ENCODE measurements at places on chromosomes 4 and X.

- DNase-seq, result no peak
Measured at GRCh38 chr4:93469560-93469959, 359.0 kb upstream of the ATOH1 start.

DNA sequence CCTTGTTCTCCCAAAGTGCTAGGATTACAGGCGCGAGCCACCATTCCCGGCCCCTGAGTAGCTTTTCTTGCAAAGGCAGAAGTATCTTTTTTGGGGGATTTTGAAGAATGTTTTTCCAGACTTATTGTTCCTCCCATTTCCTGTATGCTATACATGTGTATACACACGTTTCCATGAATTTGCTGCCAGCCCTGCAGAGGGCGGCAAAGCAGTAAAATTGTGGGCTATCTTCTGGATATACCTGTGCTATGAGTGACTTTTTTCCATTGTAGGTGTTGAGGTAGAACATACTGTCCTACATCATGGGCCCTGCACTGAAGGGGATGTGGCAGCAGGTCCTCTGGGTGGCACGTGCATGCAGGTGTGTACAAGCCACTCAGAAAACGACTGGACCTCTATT is 16.9 kb upstream of the MED28 start:
- no peak for DNase-seq

DNA sequence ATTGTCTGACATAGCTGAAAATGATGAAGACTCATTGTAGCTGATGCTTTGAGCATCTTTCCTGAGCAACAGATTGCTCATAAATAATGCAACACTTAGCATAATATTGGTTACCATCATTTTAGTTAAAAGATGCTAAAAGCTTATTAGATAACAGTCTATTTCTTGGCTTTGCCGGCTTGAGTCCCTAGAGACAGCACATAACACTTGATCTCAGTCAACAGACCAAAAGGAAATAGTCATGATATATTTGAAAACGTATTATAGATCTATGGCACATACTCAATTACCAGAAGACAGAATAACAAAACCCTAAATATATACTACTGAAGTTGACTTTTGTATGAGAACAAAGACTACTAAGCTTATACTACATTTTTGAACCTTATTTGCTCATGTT is 846.7 kb upstream of the EPHA5 start:
- no peak for DNase-seq

DNA sequence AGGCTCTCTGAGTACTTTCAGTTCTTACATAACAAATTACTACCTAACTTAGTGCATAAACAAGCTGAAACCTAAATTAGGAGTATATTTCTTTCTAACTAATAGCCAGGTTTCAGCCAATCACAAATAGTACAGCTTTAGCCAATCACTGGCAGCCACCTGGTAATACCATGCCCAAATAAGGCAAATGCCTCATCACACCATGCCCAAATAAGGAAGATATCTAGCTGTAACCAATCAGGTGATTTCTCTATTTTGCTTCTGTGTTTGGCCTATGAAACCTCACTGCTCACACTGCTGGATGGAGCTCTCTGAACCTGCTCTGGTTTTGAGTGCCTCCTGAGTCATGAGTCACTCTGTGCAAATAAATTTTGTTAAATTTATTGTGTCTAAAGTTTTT is 113.5 kb downstream of the DDIT4L start:
- no peak for DNase-seq

DNA sequence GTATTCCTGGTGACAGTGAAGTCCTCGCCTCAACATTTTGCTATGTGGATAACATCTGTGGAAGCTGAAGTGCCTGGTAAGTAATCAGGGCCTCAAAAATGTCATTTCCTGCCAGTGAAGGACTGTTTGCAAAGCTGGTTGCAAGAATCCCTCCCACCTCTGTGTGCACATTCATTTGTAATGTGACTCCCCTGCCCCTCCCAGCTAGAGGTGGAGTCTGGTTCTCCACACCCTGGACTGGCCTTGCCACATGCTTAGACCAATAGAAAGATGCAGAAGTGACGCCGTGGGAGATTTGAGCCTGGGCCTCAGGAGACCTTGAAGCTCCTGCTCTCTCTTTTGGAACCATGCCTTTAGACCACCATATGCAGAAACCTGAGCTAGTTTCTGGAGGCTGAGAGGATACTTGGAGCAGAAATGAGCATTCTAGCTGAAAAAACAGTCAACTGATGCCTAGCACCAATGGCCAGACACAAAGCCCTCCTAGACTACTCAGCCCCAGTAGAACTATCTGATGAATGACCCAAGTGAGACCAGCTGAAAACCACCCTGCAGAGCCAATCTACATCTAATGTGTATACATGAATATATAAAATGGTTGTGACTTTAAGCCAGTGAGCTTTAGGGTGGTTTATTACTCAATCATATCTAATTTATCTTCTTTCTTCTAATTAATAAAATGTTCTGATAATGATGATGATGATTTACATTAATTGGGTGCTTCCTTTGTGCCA is 47.8 kb upstream of the CRMP1 start:
- no peak for DNase-seq

- no peak for DNase-seq
Measured at GRCh38 chr4:36274158-36274557, 7.3 kb upstream of the DTHD1 start.

- DNase-seq, result peak; percentile 74
Measured at GRCh38 chr4:146585761-146586333, 52.8 kb upstream of the POU4F2 start.
